CD4-positive, alpha-beta memory T cell (primary cell): ENCODE measurements at places on chromosomes 7 and 10. TPM values are rescaled to one million over a fixed set of nuclear protein-coding genes. Genes with fewer than 3 reads are reported as not detected.

DNA sequence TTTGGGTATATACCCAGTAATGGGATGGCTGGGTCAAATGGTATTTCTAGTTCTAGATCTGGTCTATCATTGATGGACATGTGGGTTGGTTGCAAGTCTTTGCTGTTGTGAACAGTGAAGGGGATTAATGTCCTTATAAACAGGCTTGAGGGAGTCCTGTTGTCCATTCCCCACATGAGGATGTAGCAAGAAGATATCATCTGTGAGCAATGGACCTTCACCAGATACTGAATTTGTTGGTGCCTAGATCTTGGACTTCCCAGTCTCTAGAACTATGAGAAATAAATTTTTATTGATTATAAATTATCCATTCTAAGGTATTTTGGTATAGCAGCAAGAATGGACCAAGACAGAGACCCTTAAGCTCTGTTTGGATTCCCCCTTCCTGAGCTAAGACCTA lies 72.2 kb upstream of the RELN start:
- H3K4me3 ChIP-seq = no peak overlapping the region
- peaks cover 2% of the 10 kb centered on the region for H3K27me3 ChIP-seq
- no peaks in the 10 kb centered on the region for H3K4me1 ChIP-seq
- no peak for DNase-seq

DNA sequence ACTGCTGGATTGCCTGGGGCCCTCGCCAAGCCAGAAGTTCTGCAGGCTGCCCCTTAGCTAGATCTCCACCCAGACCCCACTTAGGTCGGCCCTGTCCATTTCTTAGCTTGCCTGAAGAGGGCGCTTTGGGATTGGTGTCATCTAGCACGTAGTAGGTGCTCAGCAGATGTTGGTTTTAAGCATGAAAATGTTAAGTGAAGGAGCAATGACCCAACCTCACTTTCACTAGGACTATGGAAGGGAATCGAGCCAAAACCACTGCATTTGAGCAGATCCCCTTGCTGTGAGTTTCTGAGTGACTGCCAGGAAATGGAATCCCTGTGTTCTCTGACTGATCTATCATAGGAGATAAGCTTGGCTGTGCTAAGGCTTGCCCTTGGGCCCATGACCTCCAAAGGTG lies 131.7 kb upstream of the EEPD1 start:
- no peaks in the 10 kb centered on the region for H3K4me1 ChIP-seq
- no peaks in the 10 kb centered on the region for H3K27me3 ChIP-seq
- no peak for DNase-seq

GRCh38 chr7:112080978-112081377 lies 125.2 kb downstream of the DOCK4 start:
- H3K4me3 ChIP-seq = no peak overlapping the region
- no peaks in the 10 kb centered on the region for H3K4me1 ChIP-seq
- H3K27ac ChIP-seq = no peak overlapping the region
- DNase-seq = no peak

DNA sequence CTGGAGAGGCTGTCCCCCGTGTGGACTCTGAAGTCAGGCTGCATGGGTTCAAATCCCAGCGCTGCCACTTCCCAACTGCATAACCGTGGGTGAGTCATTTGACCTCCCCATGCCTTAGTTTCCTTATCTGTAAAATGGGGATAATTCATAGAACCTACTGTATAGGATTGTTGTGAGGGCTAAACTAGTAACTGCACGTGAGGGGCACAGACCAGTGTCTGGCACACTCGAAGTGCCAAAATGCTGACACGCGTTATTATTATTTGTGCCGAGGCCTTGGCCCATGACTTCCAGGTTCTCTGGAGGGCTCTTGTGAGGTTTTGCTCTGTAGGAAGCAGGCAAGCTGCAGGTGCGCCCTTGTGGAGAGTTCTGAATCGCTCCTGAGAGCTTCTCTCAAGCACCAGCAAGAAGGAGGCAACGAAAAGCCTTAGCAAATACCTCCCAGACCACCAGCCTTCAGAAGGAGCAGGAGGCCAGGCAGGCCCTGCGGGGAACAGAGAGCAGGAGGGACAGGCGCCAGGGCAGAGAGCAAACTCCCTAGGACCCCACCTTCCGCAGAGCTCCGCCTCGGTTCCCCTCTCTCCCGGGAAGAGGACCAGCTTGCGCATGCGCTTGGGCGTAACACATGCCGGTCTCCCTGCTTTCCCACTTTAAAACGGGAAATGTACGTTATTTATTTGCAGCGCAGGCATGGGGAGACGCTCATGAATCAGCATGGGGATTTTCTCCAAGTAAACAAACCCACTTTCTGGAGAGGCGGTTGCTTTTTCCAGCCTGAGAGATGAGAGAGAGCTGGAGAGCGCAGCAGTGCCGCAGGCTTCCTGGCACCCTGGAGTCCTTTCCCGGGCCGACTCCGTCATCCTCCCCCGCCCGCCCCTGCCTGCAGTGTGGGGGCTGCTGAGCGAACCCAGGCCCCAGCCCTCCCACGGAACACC lies 39.6 kb downstream of the SORCS3 start:
- DNase-seq = no peak
- no peak overlapping the region for H3K4me3 ChIP-seq
- no peak overlapping the region for H3K27ac ChIP-seq
- H3K27me3 ChIP-seq = no peaks in the 10 kb centered on the region

MEIG1 gene
- not detected for total RNA-seq

- H3K4me3 ChIP-seq = no peak overlapping the region
- H3K27me3 ChIP-seq = no peaks in the 10 kb centered on the region
- no peak overlapping the region for H3K27ac ChIP-seq
- no peaks in the 10 kb centered on the region for H3K36me3 ChIP-seq
These were observed 69.4 kb upstream of the CAV2 start for GRCh38 chr7:116429986-116430619.

DNA sequence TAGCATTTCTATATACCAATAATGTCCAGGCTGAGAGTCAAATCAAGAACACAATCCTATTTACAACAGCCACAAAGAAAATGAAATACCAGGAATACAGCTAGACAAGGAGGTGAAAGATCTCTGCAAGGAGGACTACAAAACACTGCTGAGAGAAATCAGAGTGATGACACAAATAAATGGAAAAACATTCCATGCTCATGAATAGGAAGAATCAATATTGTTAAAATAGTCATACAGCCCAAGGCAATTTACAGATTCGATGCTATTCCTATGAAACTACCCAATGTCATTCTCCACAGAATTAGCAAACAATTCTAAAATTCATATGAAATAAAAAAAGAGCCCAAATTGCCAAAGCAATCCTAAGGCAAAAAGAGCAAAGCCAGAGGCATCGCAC lies 116.8 kb upstream of the ZNF32 start:
- no peaks in the 10 kb centered on the region for H3K4me1 ChIP-seq
- no peak for DNase-seq
- H3K4me3 ChIP-seq = no peak overlapping the region
- no peaks in the 10 kb centered on the region for H3K36me3 ChIP-seq
- H3K27me3 ChIP-seq = no peaks in the 10 kb centered on the region

RELN gene
- total RNA-seq = not detected

GPR37 gene
- not detected for total RNA-seq
